ENCODE measurements at places on chromosomes 4 and X. TPM values are rescaled to one million over a fixed set of nuclear protein-coding genes. Genes with fewer than 3 reads are reported as not detected.

DNA sequence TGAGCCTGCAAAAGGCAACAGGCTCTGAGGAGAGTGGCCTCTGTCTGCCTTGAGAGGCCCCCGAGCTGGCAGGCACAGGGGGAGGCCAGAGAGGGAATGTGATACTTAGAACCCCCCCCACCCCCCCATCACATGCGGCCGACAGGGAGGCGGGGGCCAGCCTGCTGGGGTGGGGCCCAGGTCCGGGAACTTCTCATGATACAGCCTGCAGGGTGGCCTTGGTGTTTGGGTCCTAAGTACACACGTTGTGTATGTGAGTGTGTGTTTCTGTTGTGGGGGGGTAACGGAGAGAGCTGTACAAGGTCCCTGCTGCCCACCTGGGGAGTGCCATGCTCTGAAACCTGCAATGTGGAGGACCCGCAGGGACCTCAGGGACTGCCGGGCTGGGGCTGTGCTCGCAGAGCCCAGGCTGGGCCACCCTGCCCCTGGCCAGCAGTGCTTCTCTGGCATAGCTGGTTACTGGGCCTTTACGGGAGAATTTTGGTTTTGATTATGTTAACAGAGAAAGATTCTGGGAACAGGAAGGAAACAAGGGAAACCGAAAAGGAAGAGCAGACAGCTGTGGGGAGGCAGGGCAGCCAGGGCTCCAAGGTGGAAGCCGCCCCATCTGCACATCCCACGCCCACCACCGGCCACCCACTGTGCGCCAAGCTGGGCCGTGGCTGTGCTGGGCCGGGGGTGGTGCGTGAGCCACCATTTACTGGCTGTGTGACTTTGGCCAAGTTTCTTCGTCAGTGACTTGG lies 19.9 kb downstream of the SH3BP2 start:
- H3K4me1 ChIP-seq = peaks cover 55% of the 10 kb centered on the region
- no peaks in the 10 kb centered on the region for H3K27me3 ChIP-seq
- H3K36me3 ChIP-seq = no peaks in the 10 kb centered on the region
- peak overlapping the region; percentile 62 for H3K4me3 ChIP-seq

DNA sequence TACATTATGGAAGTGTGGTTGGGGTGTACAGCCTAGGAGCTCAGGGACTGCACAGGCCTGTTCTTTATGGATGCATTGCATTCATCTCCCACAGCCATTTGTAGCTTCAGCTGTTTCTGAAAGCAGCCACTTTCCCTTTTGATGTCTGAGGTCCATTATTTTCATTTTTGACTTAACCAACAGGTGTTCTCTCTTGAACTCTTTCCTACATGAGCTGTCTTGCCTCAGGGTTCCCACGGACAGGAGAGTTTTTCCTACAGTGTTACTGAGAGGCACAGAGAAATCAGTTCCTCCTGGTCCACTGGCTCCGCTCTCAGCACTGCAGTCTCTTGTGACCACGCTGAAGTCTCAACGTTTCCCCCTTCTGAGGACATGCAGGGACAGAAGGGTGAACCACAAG lies 87.2 kb downstream of the RASL11B start:
- no peaks in the 10 kb centered on the region for H3K36me3 ChIP-seq
- no peaks in the 10 kb centered on the region for H3K27me3 ChIP-seq
- no peak overlapping the region for H3K4me3 ChIP-seq
- no peak for DNase-seq
- no peaks in the 10 kb centered on the region for H3K4me1 ChIP-seq

GRCh38 chr4:3445111-3445820 lies 3.5 kb downstream of the HGFAC start:
- H3K36me3 ChIP-seq = no peaks in the 10 kb centered on the region
- H3K4me1 ChIP-seq = peaks cover 10% of the 10 kb centered on the region
- H3K4me3 ChIP-seq = no peak overlapping the region
- H3K27ac ChIP-seq = no peak overlapping the region

GRCh38 chr4:48169636-48170035 lies 35.6 kb upstream of the TXK start:
- no peak for DNase-seq
- peaks cover 4% of the 10 kb centered on the region for H3K4me1 ChIP-seq
- no peaks in the 10 kb centered on the region for H3K36me3 ChIP-seq
- no peaks in the 10 kb centered on the region for H3K27me3 ChIP-seq
- no peak overlapping the region for H3K4me3 ChIP-seq
- H3K27ac ChIP-seq = no peak overlapping the region

GRCh38 chr4:67204441-67204840 lies 340.9 kb downstream of the CENPC start:
- no peaks in the 10 kb centered on the region for H3K36me3 ChIP-seq
- H3K27me3 ChIP-seq = no peaks in the 10 kb centered on the region

DNA sequence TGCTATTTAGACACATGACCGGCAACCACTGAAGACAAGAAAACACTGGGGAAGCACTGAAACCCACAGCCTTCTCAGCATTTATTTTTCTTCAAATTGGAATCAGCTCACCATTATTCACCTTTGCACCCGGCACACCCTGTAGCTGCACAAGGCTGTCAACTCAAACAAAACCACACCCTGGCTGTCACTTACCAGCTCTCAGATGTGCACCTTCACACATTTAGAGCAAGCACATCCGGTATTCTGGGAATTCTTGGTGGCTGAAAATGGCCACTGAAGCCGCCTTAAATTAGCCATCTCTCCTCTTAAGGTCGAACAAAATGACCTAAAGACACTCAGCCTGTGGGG lies 5.9 kb downstream of the ZFYVE28 start:
- DNase-seq = no peak
- H3K4me1 ChIP-seq = peaks cover 47% of the 10 kb centered on the region
- peak overlapping the region; percentile 40 for H3K4me3 ChIP-seq

- DNase-seq = no peak
- H3K27ac ChIP-seq = no peak overlapping the region
- H3K36me3 ChIP-seq = no peaks in the 10 kb centered on the region
- H3K27me3 ChIP-seq = no peaks in the 10 kb centered on the region
- no peaks in the 10 kb centered on the region for H3K4me1 ChIP-seq
Observed at GRCh38 chr4:8090312-8090711, 68.3 kb downstream of the ABLIM2 start.

DNA sequence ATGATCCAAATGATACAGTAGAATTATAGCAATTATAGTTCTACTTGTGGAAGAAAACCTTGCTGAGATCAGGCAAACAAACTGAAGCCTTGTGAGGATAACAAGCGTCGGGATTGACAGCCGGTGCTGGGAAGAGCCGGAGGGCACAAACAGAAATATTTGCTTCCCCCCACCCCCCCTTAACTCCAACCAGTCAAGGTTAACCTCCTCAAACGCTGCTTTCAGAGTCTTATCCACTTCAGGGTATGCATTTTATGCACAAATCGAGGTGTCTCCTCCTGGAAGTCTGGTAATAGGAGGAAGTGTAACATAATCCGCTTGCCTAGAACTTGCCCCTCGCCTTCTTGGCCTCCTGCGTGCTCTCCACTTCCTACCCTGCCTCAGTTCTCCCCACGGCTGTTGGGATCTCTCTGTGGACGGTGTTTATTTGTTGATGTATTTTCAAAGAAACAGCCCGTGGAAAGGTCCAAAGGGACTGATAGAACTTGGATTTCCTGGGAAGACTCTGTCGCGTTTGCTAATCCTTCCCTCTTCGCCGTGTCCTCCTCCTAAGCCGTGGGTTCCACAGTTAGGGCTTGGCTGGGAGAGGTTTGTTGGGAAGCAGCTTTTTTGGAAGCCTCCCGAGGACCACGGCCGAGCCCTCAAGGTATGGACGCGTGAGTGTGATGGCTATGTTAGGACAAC lies 4.1 kb upstream of the ARX start:
- peaks cover 61% of the 10 kb centered on the region for H3K27me3 ChIP-seq
- no peak overlapping the region for H3K4me3 ChIP-seq
- H3K4me1 ChIP-seq = peaks cover 22% of the 10 kb centered on the region
- no peak for DNase-seq

DNA sequence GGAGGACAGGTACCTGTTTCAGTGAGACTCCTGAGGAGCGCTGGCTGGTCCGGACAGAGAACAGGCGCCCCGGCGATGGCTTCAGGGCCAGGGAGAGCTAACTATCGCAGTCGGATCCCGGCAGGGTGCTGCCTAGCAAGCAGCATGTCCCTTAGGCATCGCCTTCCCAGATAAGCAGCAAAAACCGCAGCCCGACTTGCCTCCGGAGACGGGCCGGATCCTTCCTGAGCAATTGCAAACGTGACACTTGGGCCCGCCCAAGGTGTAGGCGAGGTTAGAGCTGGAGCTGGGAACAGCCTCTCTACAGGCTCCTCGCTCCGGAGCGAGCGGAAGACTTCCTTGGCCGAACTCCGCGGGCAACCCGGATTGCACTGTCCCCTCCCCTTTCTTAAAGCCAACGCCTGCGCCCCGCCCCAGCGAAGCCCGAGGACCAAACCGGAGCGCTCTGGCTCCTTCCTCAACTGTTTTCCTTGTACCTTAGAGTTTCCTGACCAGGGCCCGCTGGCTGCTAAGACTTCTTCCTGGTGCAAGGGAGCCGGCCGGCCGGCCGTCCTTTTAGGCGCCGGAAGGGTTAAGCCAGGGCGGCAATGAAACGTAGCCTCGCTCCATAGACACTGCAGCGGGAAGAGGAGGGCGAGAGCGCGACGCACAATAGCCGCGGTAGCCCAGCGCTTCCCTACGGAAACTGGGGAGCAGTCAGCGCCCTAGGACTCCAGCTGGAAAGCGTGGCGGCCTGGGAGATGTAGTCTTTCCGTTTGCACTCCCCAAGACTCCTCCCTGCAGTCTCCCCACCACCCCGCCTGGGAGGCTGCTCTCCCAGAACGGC lies at the start of gene OPHN1:
Gene OPHN1, minus strand, starts transcription at position 341 of the 826 bp plus-strand sequence. CDS start 475 bp downstream, outside the sequence.
- H3K4me3 ChIP-seq = peak within 1 kb of the TSS; percentile 71
- no peaks in the 10 kb centered on the region for H3K36me3 ChIP-seq
- H3K4me1 ChIP-seq = peaks cover 6% of the 10 kb centered on the region
- H3K27ac ChIP-seq = peak within 1 kb of the TSS; percentile 84
- H3K27me3 ChIP-seq = no peaks in the 10 kb centered on the region
- peak; percentile 89 for DNase-seq

DNA sequence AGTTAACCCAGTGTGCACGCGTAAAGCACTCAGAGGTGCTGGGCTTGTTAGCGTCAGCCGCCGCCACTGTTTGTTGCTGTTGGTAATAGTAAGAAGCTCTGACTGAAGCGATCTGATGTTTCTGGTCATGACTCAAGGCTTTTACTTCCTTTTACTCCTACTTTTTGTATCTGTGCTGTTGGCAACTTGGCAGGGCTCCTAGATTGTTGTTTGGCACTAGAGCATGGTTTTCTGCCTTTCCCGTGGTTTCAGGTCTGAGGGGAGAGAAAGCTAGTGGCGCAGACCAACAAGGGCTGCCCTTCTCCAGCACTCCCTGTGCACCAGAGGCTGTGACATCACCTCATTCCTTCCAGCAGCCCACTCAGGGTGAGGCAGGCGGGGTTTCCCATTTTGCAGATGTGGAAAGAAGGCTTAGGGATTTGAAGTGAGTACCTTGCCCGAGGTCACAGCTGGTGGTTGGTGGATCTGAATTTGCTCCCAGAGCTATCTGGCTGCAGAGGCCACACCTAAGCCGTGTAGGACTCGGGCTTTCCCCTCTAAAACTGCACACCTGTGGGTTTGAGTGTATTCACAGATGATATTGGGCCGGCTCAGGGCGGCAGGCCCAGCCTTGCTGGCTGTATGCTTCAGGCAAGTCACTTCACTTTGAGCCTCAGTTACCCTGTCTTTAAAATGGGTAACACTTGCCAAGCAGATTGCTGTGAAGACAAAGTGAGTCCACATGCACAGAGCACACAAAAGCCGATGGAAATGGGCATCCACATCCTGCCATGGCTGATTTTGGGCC lies 51.2 kb upstream of the TADA2B start:
- no peak overlapping the region for H3K4me3 ChIP-seq
- no peaks in the 10 kb centered on the region for H3K27me3 ChIP-seq
- H3K36me3 ChIP-seq = peaks cover 28% of the 10 kb centered on the region
- peaks cover 52% of the 10 kb centered on the region for H3K4me1 ChIP-seq

GRCh38 chr4:123924536-123924935 lies 527.9 kb downstream of the SPRY1 start:
- no peak overlapping the region for H3K4me3 ChIP-seq
- peaks cover 5% of the 10 kb centered on the region for H3K4me1 ChIP-seq
- DNase-seq = no peak
- no peaks in the 10 kb centered on the region for H3K36me3 ChIP-seq
- H3K27me3 ChIP-seq = no peaks in the 10 kb centered on the region
- H3K27ac ChIP-seq = no peak overlapping the region

NIPAL1 gene
- total RNA-seq = 5.6 TPM

ASB11 gene
- total RNA-seq = not detected

CTAG1B gene
- not detected for total RNA-seq
